Lower lobe of right lung (tissue), 2 donors: ENCODE measurements at places on chromosomes 1 and 21.

DNA sequence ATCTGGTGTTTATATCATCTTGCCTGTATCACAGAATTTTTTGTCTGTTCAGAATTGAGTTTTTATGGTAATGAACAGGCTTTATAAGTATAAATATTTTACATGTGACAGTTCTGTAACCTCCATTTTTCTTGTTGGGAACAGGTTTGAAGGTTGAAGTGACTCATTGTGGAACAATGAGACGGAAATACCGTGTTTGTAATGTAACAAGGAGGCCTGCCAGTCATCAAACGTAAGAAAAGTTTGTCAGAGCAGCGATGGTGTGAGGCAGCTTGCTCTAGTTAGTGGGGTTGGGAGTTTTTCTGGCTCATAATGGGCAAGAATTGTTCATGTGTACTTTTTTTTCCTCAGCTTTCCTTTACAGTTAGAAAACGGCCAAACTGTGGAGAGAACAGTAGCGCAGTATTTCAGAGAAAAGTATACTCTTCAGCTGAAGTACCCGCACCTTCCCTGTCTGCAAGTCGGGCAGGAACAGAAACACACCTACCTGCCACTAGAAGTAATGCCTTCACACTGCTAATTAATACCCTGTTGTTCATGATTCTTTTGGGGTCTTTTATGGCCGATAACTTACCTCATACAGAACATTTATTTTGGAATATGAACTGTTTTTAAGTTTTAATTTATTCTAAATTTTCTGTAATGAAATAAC lies 75.2 kb upstream of the TEKT2 start:
- DNase-seq, result no peak

DNA sequence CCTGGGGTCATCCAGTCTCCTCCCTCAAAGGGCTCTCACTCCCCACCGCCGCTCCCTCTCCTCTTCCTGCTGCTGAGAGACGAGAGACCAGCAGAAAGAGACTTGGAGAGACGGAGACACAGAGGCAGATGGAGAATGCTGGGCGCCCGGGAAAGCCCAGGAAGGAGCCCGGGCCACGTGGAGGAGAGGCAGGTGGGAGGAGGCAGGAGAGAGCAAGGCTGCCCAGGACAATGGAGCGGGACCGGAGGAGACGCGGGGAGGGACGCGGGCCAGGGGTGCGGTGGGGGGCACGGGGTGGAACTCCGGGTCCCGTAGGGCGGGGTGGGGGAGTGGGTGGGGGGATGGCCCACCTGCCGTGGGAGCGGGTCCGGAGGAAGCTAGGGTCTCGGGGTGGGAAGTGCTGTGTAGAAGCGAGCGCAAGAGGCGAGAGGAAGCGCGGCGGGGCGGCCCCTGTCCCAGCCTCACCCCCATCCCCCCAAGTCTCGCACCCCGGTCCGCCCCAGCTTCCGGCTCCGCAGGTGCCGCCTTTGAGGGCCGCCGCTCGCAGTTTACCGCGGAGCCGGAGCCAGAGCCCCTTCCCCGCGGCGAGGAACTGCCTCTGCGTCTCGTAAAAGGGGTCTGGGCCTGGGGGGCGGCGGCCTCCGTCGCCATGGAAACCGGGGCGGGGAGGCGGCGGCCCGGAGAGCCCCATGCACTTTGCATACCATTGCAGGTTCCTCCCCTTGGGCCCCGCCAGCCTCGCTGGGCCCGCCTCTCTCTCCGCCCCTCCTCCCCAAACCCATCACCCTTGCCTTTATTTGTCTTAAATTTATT lies 11.7 kb upstream of the EPHA2 start:
- no peak for DNase-seq

GRCh38 chr1:23480187-23481025 lies 3.6 kb downstream of the ASAP3 start:
- DNase-seq, result no peak

- DNase-seq, result no peak
Observed at GRCh38 chr21:29671728-29672127, 268.1 kb downstream of the GRIK1 start.

- no peak for DNase-seq
Observed at GRCh38 chr1:199742547-199742946, 285.0 kb upstream of the NR5A2 start.

DNA sequence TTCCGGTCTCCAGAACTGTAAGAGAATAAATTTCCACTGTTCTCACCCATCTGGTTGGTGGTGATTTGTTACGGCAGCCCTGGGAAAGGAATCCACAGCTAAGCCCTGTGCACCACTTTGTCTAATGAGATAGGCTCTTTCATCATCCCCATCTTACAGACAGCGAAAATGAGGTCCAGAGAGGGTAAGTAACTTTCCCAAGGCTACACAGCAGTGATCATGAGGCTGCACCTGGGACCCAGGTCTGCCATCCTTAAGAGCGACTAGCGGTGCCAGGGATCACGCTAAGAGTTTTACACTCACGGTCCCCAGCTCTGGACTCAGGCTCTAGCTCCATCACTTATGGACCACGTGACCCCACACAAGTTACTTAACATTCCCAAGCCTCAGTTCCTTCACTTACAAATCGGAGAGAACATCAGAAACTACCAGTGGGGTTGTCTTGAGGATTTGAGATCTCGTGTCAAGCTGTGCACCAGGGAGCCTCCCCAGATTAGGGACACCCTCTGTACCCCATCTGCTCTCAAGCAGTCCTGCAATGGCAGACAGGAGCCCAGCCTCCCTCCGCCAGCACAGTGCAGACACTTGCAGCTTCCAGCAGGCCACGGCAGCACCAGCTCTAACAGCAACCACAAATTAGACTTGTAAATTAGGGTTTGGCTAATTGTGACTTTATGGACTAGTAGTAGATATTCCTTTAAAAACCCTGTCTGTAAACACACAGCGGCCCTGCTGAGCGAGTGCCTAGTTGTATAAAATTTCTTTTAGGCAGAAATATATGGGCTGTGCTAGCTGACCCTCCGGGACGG lies 87.3 kb downstream of the DISP3 start:
- DNase-seq, result no peak

DNA sequence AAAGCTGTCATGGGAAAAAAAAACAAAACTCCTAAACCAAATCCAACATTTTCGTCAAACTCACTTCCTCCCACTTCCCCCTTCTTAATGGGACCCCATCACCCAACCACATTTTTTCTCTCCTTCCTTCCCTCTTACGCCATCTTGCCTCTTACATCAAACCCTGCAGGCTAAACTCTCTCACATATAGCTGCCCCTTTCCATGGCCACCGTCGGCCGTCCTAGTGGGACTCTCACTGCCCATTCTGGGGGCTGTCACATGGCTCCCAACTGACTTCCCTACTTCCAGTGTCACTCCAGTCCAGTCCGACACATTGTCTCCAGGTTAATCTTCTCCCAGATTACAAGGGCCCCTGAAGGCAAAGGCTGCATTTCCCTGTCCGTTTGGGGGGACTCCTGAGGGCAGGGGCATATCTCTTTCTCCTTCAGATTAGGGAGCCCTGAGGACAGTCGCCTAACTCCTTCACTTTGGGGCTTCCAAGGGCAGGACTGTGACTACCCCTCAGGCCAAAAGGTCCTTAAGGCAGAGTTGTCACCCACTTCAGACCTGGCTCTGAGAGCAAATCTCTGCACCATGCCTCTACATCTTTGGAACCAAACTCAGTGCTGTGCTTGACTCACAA lies 658 bp downstream of the UBXN11 start:
- no peak for DNase-seq

DNA sequence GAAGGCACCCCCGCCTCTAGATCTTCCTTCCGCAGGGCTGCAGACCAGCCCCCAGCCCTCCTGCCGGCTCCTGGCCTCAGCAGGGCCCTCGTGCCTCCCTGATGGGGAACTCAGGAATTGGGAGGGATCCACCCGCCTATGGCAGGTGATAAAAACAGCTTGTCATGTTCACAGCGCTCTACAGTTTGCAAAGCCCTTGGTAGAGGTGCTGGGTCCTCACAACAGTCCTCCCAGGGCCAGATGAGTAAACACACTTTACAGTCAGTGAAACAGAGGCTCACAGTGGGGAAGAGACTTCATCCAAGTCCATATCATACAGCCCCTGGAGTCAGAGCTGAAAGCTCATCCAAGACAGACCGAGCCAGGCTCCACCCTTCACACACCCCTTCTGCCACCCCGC lies 97.0 kb upstream of the IFFO2 start:
- DNase-seq, result no peak

- no peak for DNase-seq
Observed at GRCh38 chr1:192994141-192994540, 65.0 kb downstream of the UCHL5 start.

- no peak for DNase-seq
Observed at GRCh38 chr1:204075139-204075521, 2.2 kb downstream of the SOX13 start.

DNA sequence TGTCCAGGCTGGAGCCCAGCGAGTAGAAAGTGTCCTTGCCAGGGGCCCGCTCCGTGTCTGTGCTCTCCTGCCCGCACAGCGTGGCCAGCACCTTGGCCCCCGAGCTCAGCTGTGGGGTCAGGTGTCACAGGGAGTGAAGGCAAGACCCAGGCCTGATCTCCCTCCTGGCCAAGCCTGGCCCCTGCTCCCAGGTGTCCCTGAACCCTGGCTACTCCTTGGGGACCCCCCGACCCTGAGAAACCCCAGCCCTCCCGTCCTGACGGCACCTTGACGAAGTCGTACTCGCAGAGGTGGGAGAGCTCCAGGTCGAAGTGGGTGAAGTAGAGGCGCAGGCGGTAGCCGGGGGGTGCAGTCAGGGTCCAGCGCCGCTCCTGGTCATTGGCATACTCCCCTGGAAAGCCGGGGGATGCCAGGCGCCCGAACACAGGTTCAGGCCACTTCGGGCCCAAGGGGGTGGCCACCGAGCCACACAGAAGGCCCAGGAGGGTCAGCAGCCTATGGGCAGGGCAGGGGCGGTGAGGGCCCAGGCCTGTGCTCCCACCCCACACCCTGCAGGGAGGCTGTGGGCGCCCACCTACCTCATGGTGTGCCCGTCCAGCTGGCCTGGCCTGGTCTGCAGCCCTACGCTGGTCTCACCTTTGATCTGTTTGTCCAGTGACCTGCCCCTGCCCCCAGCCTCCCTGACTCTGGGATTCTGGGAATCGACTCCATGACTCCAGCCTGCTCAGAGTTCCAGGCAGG lies at the start of gene MASP2:
Gene MASP2 (minus strand): TSS at position 615 of the 741 bp plus-strand sequence. CDS start 32 bp downstream, at position 583.
- DNase-seq, result peak; percentile 42

DNA sequence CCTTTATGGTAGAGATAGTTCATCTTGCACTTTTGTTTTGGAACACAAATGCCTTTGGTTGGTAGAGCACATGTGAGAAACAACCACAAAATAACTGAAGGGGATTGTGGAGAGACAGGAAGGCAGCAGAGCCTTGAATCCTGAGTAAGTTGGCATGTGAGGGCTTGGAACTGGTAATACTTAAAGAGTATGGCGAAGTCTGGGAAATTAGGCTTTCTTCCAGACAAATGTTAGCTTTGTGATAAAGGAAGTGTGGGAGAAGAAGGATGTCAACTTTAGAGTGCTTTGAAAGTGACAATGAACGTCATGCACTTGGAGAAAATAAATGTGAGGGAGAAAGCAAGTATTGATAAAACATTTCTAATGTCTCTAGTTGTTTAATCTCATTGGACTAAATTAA lies 476.3 kb upstream of the ZRANB2 start:
- DNase-seq, result no peak

GRCh38 chr1:55812281-55812680 lies 597.1 kb upstream of the USP24 start:
- DNase-seq, result no peak
